ENCODE measurements at places on chromosomes 7 and 10.

GRCh38 chr10:68408898-68409518 lies 1.9 kb upstream of the RUFY2 start:
- DNase-seq, result no peak

GRCh38 chr10:22701132-22701826 lies 13.1 kb downstream of the PIP4K2A start:
- DNase-seq, result no peak

DNA sequence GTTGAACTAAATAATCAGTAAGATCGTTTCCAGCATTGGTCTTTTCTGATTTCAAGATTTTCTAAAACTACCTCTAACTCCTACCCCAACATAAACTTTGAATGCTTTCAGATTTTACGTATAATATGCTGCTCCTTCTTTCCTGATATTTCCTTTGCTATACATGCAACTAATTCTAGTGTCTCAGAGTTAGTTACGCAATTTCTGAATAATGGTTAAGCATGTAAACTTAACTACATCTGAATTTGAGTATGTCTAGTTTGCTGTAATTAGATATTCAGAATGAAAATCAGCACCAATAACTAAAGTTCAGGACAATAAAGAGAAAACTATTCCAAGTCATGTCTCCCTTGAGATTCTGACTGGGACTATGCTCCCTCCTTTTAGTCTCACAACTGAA lies 71.0 kb downstream of the SEMA3C start:
- DNase-seq, result no peak

GRCh38 chr7:25235471-25235870 lies 7.2 kb upstream of the NPVF start:
- DNase-seq, result no peak

DNA sequence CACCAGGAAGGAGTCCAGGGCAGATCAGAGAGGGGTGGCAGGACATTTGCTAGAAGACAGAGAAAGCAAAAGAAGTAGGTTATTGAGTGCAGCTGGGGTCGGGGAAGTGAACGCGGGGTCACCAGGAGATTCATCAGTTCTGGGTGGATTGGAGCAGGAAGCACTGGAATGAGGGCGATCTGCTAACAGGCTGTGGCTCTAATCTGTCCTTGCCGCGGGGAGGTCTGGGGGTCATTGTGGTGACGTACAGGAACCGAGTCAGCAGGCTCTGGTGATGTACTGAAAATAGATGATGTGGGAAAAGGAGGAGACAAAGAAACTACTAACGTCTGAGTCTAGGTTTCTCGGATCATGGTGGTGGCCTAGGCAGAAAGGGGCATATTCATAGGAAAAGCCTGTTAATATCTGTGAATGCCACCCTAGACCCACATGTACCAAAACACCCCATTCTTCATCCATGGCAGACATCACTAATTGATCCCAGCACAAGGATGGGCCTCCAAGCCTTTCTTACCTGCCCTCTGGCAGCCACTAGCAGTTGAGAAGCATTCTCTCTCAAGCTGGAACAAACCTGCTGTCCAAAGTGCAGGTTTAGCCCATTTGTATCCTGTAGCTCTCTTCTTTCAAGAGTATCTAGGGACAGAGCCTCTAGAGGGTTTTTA lies 134.5 kb downstream of the C10orf105 start:
- DNase-seq, result no peak

DNA sequence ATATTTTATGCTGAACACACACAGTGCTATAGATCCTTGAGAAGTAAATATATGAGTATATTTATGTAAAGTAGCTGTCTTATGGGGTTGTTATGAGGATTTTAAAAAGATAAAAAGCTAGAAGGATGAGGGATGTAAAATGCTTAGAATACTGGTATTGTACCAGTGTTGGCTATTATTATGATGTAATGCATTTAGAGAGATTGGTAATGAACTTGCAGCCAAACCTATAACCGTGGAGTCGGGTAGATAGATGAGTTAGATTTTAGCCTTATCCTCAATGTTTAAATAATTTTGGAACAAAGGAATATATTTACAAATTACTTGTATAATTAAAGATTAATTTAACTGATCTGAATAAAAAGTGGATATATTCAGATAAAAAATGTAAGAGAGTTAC lies 99.3 kb downstream of the SEC23IP start:
- no peak for DNase-seq

GRCh38 chr10:11482306-11482705 lies 129.1 kb downstream of the USP6NL start:
- no peak for DNase-seq

DNA sequence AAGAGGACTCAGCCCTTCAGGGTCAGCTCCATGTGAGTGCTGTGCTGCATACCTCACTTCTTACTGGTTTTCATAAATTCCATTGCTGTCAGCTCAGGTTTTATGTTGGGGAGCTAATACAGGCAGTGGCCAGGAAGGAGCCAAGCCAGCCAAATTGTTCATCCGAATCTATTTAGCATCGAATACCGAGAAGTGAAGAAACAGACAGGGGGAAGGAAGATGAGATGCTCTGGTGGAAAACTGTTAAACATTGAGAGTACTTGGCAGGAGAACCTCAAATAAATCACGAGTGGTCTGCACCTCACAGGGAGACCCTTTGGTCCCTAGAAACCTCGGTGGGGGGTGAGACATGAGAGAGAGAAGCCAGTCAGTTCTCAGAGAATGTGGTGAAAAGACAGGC lies 196.0 kb upstream of the TMEM72 start:
- DNase-seq, result no peak

GRCh38 chr7:40232242-40232893 lies 97.6 kb downstream of the SUGCT start:
- no peak for DNase-seq
